ENCODE measurements at places on chromosomes 13 and 19. TPM values are rescaled to one million over a fixed set of nuclear protein-coding genes. Genes with fewer than 3 reads are reported as not detected.

Gene IGFL3
- total RNA-seq, result not detected

Gene CYP2A7
- total RNA-seq, result not detected

Gene PRDX2
- total RNA-seq, result 485 TPM

Gene CPAMD8
- total RNA-seq, result 12.6 TPM

Gene TJP3
- total RNA-seq, result 27.9 TPM

Gene RNF6
- total RNA-seq, result 19.5 TPM

Gene ZNF763
- 0.77 TPM for total RNA-seq

Gene HSPH1
- total RNA-seq, result 141 TPM

Gene CEACAM21
- not detected for total RNA-seq

Gene JUND
- 109 TPM for total RNA-seq

Gene NDUFA11
- 282 TPM for total RNA-seq

Gene ACER1
- not detected for total RNA-seq

Measured in H9 (cell line).